Lung (tissue), 17 donors: ENCODE measurements at places on chromosomes 13 and 19.
A peak's percentile ranks its signal among the peaks of the same experiment; 100 is the strongest.

DNA sequence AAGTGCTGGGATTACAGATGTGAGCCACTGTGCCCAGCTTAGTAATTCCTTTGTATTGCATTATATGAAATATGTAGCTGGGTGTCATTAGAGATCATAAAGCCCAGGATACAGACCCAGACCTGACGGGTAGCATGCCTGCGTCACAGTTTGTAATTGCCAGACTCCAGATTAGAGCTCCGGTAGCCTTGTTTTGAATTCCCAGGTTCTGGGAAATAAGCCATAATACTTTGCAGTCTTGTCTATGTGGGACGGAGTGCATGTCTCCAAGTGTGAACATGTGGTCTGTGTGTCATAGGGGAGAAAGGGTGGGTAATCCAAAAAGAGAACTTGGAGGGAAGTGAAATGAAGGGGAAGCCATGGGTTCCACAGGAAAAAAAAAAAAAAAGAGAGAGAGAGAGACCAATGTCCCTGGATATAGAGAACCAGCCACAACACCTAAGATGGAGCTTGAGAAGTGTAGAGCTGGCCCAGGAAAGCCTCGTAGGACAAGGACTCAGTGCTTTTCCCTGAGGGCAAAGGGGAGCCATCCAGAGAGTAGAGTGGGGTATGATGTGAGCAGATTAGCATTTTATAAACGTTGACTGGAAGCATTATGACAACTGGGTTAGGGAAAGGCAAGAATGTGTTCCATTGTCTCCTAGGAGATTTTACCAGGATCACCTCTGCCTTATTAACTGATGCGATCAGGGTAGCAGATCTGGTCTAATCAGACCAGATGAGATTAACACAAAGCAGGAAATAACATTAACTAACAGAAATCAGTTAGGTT lies 2.6 kb downstream of the ZSCAN4 start:
- no peak for DNase-seq

- peak; percentile 66 for DNase-seq
Measured at GRCh38 chr19:45768655-45768983, 433 bp downstream of the SIX5 start.

DNA sequence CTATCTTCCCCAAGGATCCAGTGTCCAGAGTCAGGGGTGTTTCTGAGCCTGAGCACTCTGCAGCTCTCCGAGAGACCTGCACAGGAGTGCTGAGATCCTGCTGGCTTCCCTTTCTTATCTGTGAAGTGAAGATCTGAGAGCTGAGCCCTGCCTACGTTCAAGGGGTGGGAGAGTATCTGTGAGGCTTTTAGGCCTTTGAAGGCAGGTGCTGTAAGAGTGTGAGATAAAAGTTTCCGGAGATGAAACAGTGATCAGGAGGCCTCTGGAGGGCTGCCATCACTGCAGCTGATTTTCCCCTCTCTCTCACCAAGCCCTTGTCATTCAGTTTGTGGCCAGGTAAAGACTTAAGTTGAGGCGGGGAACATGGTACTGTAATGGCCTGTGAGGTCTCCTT lies 83.1 kb downstream of the AKAP11 start:
- no peak for DNase-seq

DNA sequence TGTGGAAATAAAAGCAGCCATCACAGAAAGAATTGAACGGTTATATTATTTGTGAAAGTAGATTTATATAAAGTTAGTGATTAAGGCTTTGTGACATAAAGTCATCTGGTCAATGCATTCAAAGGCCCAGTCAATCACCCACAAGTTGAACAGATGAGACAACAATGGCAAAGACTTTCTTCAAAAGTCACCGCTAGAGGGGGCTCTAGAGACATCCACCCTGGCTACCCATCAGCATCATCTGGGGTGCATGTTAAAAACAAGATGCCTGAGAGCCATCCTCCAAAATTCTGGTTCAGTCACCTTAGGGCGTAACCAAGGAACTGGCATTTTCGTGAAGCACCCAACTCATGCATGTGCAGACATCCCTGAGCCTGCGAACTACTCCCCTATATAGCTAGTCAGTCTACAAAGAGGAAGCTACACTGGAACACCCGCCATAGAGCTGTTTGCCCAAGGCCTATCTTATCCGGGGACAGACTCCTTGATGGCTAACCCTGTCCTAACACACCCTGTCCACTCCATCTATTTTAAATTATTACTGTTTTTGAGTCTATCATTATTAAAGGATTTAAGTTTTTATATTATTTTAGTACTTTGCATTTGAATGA lies 970.5 kb downstream of the UQCRFS1 start:
- DNase-seq: no peak

GRCh38 chr13:26015271-26016125 lies 36.3 kb downstream of the SHISA2 start:
- DNase-seq: peak; percentile 85

DNA sequence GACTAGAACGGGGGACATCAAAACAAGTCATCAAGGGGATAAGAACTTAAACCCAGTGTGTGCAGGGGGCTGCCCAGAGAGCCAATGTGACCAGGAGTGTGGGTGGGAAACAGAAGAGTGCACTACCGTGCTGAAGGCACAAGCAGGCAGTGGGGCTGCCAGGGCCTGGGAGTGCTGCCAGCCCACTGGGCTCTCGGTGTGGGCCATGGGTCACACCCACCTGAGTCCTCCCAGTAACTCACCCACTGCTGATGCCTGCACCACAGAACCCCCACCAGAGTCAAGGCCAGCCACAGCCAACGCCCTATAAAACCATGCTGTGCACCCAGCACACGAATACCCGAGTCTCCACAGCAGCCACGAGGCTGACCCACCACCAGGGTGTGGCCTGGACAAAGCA lies 8.5 kb downstream of the MED26 start:
- no peak for DNase-seq

- no peak for DNase-seq
Measured at GRCh38 chr19:56193981-56194640, 3.5 kb downstream of the ZSCAN5B start.

GRCh38 chr19:1942934-1943555 lies 2.1 kb downstream of the CSNK1G2 start:
- DNase-seq: no peak

GRCh38 chr19:42606660-42607351 lies 12.1 kb upstream of the CEACAM8 start:
- peak; percentile 15 for DNase-seq

GRCh38 chr19:2058570-2059421 lies 7.8 kb upstream of the MKNK2 start:
- no peak for DNase-seq

- no peak for DNase-seq
Measured at GRCh38 chr13:47112205-47112902, 215.5 kb upstream of the HTR2A start.

- DNase-seq: no peak
Measured at GRCh38 chr13:101916775-101917474, 464.4 kb downstream of the ITGBL1 start.

DNA sequence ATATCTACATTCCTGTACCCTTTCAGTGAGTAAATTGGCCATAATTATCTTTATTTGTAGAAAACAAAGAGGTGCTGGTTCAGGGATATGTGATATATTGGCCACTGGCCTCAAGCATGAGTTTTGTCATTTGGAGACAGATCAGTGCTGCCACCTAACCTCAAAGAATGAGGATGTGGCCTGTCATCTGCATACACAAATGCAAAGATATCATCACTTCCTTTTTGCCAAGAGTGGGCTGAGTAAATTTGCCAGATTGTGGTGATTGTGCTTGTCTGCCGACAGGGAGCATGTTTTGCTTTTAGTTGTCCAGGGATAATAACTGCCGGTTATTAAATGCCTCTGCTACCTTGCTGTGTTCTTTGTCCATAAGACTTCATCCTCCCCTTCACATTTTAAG lies 44.2 kb downstream of the WASF3 start:
- DNase-seq: peak; percentile 31

GRCh38 chr19:11563532-11563931 lies 4.5 kb upstream of the ELOF1 start:
- DNase-seq: no peak

DNA sequence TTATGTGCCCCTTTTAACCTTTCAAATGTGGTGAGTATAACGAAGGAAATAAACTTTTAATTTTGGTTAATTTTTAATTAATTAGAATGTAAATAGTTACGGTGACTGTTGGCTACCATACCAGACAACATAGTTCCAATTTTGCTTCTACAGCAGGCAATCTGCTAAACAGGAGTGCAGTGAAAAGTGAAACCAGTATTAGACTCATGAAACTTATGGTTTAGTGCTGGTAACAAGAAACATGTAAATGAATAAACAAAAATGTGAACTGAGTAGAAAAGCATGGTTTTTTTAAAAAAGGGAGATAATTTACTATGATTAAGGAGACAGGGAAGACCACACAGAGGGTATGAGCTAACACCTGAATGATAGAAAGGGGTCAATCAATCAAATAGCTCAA lies 478.4 kb downstream of the PCDH9 start:
- DNase-seq: no peak

- DNase-seq: no peak
Measured at GRCh38 chr13:49183672-49184325, 36.3 kb upstream of the MLNR start.

- DNase-seq: peak; percentile 83
Measured at GRCh38 chr13:98390086-98390715, 186.7 kb downstream of the STK24 start.

DNA sequence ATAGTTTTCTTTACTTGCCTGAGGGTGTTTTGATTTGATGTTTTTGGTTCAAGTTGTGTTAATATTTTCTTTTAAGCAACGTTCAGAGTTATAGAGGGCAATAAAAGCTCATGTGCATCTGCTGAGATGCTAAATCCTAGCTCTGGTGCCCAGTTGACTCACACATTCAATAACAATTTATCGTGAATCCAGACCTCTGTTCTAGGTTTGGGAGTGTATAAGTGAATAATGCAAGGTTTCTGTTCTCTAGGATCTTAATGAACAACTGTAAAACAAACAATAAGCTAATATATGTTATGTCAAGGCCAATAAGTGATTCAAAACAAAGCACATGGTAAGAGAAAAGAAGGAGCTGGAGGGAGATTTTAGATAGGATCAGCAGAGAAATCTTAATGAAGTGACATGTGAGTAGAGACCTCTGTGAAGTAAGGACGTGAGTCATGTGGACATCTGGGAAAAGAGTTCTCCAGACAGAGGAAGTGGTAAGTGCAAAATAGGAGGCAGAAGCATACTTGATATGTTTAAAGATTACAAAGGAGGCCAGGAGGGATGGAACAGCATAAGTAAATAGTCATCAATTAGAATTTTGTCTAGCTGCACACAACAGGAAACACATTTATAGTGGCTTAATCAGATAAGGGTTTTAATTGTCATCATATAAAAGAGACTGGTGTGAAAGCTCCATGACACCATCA lies 278.5 kb upstream of the HTR2A start:
- peak; percentile 93 for DNase-seq

DNA sequence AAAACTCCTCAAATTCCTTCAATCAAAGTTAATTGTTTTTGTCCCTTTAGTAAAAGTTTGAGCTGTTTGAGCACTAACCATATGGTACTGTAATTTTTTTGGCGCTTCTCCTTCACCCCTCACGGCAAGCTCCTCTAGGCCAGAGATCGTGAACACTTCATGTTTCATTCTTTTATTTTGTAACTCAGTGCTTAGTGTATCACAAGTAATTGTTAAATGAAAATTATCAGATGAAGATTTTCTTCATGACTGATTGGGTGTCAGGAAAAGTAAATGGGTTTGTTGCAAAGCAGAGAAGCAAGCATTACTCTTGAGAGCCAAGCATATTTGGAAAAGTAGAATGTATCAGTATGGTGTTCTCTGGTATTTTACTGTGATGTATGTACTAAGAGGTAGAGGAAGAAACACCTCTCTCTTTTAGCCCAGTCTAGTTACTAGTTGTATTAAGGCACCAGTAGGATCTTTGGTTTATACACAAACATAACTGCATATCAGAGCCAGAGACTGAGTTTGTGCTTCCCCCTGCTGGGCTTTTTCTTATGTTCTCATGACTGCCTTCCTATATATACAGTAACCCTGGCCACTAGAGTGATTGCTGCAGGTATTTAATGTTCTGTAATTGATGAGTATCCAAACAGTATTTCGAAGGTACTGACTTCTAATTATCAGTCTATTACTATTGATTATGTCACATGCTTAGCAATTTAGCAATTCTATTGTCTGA lies 202.3 kb upstream of the KLHL1 start:
- DNase-seq: peak; percentile 81

DNA sequence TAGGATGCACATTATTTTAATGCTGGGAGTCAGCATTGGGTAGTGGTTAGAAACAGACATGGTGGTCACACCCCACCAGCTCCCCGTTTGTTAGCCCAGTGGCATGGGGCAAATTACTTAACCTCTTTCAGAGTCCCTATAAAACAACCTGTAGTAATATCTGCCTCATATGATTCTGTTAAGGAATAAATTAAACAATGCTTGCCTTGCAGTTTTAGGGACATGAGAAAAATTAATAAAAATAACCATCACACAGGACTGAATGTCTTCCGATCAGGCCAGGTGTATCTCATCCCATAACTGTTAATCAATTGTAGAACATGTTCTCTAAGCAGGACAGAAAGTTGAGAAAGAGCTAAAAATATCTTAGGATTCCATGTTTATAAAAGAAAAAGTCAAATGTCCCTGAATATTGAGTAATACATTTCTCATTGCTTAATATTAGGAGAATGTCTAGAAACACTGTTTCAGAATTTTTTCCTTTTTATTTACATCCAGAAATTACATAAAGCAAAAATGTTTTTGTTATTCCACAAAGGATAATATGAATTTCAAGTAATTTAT lies 196.5 kb downstream of the GPC6 start:
- no peak for DNase-seq

DNA sequence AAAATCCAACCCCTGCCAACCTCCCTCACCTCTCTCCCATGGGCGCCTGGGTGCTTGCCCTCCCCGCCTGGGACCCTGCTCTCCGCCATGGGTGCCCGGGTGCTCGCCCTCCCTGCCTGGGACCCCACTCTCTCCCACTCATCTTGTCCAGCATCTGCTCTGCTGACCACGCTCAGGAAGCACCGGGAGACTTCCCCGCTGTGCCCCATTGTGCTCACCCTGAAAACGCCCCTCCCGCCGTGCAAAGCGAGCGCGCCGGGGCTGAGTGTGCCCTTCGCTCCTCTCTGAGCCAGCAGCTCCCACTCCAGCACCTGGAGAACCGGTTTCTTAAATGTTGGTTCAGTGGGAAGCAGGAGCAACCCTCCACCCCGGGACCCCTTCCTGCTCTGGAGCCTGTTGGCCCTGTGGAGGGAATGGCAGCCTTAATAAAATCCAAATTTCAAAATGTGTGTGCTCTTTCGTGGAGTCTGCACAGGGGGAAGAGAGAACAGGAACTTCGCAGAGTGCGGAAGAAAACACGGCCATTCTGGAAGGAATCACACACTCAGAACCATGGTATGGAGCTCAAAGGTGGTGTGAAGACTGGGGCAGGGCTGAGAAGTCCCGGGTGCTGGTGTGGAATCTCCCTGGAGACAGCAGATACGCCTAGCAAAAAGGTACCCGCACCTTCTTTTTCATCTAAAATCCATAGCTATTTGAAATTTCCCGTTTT lies 23.1 kb upstream of the CDC16 start:
- DNase-seq: peak; percentile 70

GRCh38 chr13:63307228-63307627 lies 1891.6 kb upstream of the PCDH20 start:
- DNase-seq: no peak
